ENCODE measurements at places on chromosomes 6 and 20.

DNA sequence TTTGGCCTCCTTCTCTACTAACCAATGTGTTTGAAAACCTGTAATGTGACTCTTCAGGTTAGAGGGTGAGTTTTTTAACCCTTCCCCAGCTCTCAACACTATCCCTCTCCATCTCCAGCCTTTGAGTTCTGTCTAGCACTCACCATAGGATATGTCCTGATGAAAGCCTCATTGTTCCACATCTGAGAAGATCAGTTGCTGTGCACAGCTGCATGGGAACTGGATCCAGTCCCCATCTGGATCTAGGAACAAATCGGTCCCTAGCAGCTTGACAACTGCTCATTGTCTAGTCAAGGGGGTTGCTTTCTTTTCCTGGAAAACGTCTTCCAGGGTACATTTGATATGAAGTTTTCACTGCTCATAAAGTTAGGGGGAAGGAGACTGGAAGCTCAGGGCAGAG is 45.4 kb upstream of the AGPAT4 start:
- DNase-seq: no peak

GRCh38 chr6:167146135-167146534 is 11.6 kb downstream of the GPR31 start:
- DNase-seq: no peak

DNA sequence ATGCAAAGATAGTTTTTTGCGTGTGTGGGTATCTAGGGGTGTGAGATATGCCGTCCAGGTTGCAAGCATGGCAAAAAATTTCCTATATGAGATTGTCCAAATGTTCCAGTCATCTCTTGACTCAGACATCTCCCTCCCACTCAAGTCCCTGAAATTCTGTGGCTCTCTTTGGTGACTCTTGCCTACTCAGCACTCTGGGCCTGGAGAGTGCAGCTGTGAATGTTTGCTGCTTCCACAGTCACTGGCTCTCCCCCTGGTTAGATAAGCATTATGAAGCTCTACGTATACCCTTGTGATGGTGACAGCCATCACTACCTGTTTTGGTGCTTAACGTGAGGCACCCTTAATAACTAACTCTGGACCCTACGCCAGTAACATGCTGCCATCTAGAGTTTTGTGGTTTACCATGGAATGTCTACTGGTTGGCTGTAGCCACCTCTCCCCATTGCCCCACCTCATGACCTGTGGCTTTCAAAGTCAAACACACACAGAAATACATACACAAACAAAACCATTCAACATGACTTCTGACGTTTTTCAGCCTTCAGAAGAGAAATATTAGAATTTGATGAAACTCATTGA is 621.9 kb upstream of the CITED2 start:
- DNase-seq: no peak

DNA sequence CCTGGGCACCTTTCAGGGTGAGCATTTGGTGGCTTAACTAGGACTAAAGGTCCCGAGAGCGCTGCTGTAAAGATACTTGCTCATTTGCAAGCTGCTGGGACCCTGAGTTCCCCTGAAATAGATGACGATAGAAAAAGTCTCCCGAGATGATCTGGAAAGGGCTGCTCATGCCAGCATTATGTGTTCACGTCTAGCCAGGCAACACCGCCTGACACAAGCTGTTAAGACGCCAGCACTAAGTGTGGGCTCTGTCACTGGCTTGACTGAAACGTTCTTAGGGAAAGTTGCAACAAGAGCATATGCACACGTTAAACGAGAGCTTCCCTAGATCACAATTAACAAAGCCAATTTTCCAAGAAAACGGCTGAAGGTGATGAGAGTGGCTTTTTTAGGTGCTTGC is 113.7 kb downstream of the SLC23A2 start:
- DNase-seq: no peak

DNA sequence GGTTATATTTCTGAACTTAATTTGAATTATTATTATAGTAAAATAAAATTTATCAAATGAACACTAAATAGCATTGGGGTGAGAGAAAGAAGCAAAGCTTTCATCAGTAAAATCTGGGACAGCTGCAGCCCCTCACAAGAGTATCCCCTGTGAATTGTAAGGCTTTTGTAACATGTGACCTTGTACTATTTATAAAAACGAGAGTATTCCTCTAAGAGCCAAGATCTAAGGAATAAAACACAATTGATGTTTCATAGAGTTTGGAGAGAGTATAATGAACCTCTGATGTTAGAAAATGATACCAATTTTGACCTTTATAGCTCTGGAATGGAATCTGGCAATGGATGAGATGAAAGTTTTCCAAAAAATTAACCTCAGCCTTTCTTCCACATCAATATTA is 617.2 kb upstream of the ID4 start:
- DNase-seq: no peak

- no peak for DNase-seq
Observed at GRCh38 chr6:17015144-17015543, 86.7 kb upstream of the STMND1 start.

- DNase-seq: no peak
Observed at GRCh38 chr6:158933079-158933595, 66.9 kb downstream of the RSPH3 start.

Data from amniotic stem cell (primary cell).